ENCODE measurements at places on chromosomes 11 and 22.

GRCh38 chr11:32940865-32941264 is 48.3 kb downstream of the QSER1 start:
- DNase-seq = no peak

GRCh38 chr11:112793416-112793815 is 167.8 kb upstream of the NCAM1 start:
- DNase-seq = no peak

DNA sequence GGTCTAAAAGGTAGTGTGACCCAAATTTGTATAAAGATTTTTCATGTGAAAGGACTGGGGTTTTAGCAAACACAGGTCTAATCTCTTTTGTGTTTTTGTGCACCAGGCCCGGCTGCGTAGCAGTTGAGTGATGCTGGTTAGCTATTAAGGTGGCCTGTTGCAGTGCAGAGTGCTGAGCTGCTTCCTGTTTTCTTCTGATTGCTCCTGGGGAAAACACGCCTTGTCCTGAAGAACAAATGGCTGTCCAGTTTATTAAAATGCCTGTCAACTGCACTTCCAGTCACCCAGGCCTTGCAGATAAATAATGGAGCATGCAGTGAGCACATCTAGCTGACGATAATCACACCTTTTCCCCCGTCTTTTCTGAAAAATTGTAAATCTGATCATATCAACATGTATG is 1.8 kb downstream of the SRSF8 start:
- DNase-seq = no peak

- DNase-seq = no peak
Measured at GRCh38 chr11:11519184-11519583, 102.6 kb downstream of the GALNT18 start.

GRCh38 chr11:32438866-32439489 is 3.6 kb upstream of the WT1 start:
- DNase-seq = no peak

GRCh38 chr11:69000391-69000790 is 12.7 kb downstream of the MRGPRF start:
- DNase-seq = no peak

- DNase-seq = no peak
Measured at GRCh38 chr11:115333121-115333520, 171.1 kb downstream of the CADM1 start.

DNA sequence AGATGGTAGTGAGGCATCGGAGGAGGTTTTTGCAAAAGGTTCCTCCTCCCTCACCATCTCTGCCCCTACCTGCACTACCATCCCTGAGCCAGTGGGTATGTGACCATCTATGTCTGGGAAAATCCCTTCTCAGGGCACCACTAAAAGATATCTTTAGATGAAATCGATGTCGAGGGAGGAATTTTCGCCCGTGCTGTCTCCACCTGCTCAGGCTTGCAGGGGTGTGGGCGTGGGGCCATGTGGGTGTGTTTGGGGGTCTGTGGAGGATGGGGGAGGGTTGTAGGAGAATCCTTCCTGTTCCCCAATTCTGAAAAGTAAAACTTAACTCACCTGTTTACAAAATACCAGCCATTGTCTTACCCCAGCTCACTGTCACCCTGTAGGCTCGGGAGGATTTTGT is 12.4 kb downstream of the MPPED1 start:
- no peak for DNase-seq

DNA sequence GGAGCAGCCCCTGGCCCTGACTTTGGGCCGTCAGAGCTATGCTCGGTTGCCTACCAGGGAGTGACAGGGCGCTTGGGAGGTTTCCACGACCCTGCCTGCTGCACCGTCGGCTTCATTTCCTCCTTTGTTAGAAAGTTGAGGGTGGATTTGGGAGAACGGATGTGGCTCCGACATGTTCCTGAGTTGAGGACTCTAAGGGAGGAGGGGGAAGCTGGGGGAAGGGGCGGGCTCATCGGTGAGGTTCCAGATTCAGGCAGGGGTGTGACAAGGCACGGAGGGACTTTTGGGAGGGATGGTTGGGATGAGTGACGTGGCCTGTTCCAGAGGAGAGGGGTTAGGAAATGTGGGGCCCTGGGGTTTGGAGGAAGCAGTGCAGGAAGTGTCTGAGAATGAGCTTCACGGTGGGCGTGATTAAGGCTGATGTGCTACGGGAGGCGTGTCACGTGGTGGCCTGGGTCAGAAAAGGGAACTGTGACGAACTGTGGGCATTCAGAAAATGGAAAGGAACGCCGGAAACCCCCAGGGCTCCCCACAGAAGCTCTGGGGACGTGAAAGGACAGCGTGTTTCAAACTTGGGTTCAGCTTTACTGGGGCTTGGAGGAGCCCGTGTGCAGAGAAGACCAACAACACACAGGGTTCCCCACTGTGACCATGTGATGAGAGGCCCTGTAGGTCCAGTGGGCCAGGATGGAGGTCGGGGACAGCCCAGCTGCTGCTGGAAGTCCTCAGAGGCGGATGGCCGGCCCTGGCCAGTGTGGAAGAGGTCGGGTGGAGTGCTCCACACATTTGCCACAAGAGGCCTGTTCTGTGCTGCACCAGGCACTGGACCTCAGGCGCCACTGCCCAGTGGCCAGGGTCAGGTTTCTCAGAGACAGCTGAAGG is 2.8 kb downstream of the PARVB start:
- DNase-seq = no peak

DNA sequence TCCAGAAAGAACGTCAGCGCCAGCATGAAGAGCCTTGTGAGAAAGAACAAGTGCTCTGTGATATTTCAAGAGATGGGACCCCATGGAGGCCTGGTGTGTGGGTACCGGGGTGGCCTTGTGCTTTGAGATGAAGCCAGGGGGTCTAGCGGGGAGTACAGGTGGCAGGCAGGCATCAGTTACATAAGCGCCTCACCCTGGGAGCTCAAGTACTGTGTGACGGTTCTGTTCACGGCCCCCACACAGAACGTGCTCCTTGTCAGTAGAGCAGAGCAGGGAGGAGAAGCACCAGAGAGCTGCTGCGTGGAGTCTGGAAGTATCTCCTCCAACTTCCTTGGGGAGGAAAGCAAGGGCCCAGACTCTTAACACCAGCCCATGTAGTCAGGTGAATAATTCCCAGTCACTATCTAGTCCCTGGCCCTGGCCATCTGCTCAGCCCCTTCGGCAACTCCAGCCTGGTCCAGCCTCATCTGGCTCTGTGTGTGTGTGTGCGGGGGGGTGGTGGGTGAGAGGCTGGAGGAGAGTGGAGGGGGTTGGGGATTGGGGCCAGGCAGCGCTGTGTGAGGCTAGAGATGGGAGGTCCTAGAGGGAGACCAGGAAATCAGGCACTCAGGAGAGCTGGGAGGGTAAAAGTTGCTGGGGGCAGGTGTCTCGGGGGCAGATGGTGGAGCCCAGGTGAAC is 32.4 kb downstream of the MCM5 start:
- DNase-seq = no peak

DNA sequence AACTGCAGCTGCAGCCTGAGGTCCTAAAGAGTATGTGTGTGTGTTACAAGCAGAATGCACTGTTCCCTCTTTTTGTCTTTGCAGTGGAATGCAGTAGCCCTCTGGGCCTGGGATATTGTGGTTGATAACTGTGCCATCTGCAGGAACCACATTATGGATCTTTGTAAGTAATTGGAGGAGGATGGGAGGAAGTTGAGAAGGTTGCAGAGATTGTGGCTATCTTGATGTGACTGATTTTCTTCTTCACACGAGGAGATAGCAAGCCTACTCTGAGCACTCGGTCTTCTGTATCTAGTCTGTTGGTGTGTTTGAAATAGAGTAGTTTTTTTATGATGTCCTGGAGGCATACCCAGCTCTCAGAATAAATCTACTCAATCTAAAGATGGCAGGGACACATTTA is 2.3 kb downstream of the RBX1 start:
- no peak for DNase-seq

GRCh38 chr11:88626216-88626615 is 288.7 kb upstream of the CTSC start:
- DNase-seq = no peak

DNA sequence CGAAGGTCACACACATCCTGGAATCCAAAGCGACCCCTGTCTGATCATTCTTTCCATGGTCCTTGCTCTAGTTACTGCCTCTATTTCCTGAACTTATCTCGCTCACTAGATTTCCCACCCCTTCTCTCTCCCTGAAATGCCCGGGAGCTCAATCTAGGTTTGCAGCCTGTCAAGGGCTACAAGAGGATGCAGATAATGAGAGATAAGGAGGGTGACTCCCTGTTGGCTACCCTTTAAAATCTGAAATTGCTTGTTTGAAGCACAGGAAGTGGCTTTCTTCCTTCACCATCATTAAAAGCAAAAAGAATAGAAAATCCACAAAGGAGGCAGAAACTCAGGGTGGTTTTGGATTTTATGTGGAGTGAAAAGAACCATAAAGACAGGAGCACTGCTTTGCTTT is 13.0 kb upstream of the FLI1 start:
- no peak for DNase-seq

DNA sequence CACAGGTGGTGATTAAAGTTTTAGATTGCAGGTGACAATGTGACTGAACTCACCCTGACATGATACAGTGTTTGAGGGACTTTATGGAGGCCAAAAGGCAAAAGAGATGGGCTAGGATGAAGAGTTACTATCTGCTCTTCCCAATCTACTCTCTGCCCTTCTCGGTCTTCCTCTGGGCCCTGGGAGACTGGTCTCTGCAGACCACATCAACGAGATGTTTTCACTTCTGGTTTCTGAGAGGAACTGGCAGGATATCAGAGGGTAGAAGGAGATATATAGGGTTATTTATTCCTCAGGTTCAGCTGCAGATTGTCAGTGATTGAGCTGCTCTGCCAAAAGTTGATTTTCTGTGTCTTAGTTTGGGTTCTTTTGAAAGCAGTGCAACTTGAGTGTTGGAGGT is 32.4 kb upstream of the CD44 start:
- DNase-seq = no peak
